CD4-positive, alpha-beta T cell treated with Interleukin-21 for 1 hour (primary cell): ENCODE measurements at places on chromosomes 13 and 19.
A peak's percentile ranks its signal among the peaks of the same experiment; 100 is the strongest.

DNA sequence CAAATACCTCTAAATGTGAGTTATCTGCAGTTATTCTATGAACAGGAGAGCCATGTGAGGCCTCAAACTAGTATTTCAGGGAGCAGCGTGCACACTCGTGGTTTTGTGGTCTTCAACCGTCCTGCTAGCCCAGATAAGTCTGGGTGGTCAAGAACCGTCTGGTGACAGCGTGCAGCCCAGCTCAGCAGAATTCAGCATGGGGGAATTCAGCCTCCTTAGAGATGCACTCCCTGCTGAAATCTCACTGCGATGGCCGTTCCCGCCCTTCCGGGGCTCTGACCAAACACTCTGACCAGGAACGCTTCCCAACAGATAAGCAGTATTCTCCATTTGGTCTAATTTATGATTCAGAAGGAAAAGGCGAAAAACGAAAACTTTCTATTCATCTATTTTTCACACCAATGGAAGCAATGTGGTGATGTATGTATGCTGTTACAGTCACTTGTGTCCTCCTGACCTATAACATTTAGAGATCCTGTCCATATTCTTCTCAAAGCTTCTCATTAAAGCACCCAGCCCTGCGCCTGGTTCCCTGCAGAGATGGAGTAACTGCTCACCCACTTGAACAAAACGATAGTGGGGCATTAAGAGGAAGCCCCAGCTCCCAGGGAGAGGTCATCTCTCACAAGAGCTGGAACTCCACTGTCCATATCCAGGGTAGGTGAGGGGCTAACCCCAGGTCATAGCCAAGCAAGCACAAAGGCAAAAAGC lies 2.9 kb downstream of the ANKRD27 start:
- no peak for DNase-seq

DNA sequence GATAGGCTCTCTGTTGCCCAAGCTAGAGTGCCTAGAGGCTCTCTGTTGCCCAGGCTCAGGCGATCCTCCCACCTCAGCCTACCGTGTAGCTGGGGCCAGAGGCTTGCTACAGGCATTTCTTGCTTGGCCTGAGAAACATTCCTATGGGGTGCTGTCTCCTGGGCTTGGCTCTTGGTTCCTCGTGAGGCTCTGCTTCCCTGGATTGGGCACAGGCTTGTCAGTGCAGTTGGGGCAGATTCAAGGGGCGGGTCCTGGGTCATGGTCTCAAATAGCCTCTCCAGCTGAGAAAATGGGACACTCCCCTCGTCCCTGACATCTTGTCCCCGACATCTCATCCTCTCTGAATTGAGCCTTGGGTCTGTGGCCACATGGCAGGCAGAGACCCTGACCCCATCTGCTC lies 4.9 kb downstream of the TSSK6 start:
- no peak for DNase-seq

DNA sequence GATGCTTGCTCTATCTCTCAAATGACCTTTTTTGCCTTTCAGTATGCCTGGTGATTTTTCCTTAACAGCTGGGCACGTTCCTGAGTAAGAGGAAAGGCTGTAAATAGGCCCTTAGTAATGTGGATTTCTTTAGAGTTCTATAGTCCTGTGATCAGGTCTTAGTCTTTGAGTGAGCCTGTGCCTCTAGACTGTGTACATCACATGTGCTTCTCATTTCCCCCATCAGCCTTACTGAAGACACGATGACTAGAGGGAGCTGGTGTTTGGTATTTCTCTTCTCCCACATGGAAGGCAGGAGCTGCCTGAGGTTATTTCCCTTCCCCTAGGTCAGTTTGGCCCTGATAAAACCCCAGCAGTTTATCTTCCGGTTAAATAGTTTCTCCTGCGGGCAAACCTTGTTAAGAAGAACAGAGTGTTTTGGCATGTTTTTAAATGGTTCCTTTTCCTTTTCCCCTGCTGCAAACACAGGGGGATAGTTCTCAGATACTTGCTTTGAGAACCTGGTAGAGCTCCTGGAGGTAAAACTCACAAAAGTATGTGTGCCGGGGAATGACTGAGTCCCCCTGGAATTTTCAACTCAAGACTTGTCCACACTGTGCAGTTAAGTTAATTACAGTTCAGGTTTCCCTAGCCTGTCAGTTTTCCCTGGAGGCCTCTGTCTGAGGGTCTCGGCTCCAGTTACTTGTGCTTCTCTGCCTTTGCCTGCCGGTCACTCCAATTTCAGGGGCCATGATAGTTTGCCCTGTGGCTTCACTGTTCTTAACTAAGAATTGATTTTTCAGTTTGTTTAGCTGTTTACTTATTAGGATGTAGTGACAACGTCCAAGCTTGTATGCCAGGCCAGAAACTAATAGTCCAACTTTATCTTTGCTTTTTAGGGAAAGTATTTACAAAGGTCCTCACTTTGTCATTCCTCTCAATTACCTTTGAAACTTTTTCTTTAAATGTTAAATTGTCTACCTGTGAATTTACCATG lies 94.4 kb downstream of the URI1 start:
- DNase-seq, result no peak

- DNase-seq, result no peak
Observed at GRCh38 chr19:46536391-46536790, 40.7 kb upstream of the PNMA8B start.

- DNase-seq, result no peak
Observed at GRCh38 chr13:41613984-41614661, 156.8 kb downstream of the RGCC start.

DNA sequence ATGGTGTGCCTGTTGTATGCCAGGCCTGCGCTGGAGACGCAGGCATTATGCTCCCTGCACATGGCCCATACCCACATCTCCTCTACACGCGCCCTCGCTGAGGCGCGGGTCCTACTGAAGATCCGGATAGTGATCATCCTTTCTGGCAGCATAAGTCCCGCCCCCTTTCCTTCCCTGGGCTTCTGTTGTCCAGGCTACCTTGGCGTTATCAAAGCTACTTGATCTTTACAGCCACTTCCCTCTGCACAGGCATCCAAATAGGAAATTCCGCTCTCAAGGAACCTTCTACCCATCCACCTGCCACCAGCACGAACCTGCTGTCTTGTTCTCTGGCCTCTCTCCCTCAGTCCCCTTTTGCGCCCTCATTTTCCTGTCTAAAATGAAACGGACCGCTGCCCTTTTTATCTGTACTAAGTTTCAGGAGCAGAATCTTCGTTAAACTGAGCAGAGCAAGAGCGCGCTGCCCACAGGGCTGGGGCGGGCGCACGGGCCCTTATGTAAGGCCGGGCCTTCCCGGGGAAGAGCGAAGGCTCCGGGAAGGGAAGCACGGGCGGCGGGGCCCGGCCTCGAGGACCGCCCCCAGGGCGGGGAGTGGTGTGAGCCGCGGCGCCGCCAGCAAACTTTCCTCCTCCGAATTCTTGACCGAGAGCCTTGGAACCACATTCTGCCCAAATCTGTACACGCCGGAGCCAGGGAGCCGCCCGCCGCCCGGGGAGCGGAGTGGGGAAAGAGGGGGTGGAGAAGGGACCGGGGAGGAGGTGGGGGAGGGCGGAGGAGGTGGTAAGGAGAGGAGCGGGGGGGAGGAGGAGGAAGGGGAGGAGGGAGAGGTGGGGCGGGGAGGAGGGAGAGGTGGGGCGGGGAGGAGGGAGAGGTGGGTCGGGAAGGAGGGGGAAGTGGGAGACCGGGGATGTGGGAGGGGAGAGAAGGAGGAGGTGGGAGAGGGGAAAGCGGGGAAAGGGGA lies 920 bp upstream of the UBE2L5 start:
- DNase-seq, result peak; percentile 41

DNA sequence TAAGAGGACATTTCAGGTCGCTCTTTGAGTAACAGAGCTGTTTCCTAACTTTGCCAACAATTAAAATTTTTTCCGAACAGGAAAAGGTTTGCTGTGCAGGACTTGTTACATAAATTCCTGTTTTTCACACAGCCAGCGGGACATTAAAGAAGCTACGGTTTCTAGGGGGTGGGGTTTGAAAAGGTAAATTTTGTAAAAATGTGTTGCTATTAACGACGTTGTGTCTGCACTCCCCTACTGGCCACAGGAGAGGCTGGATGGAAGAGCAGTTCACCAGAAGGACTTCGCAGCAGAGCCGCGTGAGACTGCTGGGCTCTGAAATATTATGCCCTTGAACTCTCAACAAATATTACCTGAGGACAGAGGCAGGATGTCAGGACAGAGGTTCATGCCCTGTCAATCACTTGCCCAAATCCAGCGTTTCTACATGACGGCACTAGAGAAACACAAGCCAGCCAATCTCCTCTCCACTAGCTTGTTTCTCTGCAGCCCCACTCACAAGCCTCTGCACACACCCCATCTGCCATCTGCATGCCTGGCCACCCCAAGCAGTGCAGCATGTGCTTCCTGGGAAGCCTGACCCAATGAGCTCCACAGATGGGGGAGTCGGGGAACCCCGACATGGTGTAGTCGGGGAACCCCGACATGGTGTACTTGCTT lies 102.0 kb downstream of the FOXO1 start:
- DNase-seq, result no peak

- DNase-seq, result no peak
Observed at GRCh38 chr13:71695662-71696061, 171.3 kb downstream of the DACH1 start.

DNA sequence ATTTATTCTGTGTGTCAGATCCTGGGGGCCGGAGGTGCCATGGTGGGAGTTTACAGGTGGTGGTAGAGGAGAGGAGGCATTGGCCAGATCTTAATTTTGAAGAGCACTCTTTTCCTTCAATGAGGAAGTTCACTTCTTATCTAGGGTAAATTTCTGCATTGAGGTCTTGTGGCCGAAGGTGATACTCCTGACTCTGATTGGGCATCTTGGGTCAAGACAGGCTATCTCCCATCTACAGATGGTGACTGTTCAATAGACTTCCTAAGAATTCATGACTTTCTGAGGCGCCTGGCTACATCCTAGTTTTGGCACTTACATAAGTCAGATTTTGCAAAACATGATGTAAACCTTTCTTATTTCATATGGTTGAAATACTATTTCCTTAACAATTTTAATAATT lies 135.2 kb downstream of the SUCLA2 start:
- no peak for DNase-seq
